ENCODE measurements at places on chromosomes 6 and 20. TPM values are rescaled to one million over a fixed set of nuclear protein-coding genes. Genes with fewer than 3 reads are reported as not detected.

The LRRC73 gene
- 0.12 TPM for total RNA-seq

The CASS4 gene
- total RNA-seq = 7.8 TPM

The TXLNB gene
- total RNA-seq = 0.17 TPM

- no peak for DNase-seq
These were observed 103.2 kb upstream of the GRIK2 start for GRCh38 chr6:101290346-101290745.

DNA sequence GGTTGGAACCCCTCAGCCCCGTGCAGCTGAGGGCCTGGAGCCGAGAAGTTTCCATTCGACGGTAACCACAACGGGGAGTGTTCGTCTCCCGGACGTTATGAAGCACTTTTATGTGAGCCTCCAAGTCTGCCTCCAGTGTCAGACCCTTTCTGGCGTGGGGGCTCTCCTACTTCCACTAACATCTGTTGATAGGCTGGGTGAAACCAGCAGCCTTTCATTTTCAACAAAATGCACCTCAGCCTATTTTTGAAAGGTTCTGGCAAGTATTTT lies 257.4 kb downstream of the THBS2 start:
- no peak for DNase-seq

- DNase-seq = no peak
These were observed 2.8 kb downstream of the UNC5CL start for GRCh38 chr6:41036186-41036585.

GRCh38 chr20:9514461-9515213 lies at the start of gene LAMP5:
Gene LAMP5 (plus strand): TSS chr20:9514590. CDS start chr20:9514853, 263 bp downstream.
- no peak for DNase-seq

Data from activated CD4-positive, alpha-beta memory T cell treated with anti-CD3 and anti-CD28 coated beads for 36 hours (primary cell).